Cardiac septum (tissue), 1 donor: ENCODE measurements at places on chromosomes 4 and X. TPM values are rescaled to one million over a fixed set of nuclear protein-coding genes. Genes with fewer than 3 reads are reported as not detected.

DNA sequence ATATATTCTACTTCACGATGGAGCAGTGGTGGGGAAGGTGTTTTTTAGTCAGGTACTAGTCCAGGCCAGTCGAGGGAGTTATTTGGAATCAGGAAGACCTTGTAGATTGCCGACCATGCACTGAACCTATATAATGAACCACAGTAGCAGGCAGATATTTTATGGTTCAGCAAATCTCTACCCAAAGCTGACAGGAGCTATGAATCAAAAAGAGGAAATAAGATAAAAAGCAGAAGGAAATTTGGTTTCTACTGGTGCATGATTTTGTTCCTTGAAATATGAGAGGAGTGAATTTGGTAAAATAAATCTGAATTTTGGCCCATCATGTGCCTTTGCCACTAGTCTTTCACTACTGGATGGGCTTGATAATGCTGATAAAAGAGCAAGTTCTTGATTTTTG is 924.3 kb upstream of the DIAPH2 start:
- DNase-seq = no peak

- no peak for DNase-seq
Measured at GRCh38 chrX:43375136-43375535, 281.0 kb upstream of the MAOA start.

DNA sequence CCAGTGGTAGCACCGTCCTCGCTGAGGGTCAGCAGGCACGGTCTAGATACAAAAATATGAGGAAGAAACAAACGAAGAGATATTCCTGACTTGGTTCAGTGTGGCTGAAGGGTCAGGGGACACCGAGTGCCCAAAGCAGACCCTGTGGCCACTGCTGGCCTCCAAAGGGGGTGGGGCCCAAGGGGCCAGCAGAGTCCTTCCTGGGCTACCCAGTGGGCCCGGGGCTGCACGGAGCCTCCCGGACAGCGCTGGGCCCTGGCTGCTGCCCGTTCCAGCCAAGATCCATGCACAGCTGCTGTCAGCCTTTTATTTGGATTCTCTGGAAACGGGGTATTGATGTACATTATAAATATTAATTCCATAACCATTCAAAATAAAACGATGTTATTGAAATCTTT is 20.4 kb downstream of the NELFA start:
- DNase-seq = no peak

DNA sequence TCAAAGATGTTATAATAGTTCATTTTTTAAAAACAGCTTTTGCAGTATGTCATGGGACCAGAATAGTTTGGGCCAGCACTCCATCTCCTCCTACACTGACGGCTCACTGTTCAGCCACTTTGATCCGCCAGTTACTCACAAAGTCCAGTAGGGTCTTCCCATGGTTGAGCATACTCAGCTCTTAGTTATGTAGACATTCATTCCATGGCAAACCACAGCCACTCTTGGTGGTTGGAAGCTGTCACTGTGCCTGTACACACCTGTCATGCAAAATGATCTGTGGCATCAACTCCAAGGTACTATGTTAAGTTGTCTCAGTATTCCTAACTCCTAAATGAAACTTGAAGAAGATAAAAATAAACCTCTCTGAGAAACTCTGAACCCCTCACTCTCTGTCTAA is 127.2 kb downstream of the NR3C2 start:
- DNase-seq = no peak

DNA sequence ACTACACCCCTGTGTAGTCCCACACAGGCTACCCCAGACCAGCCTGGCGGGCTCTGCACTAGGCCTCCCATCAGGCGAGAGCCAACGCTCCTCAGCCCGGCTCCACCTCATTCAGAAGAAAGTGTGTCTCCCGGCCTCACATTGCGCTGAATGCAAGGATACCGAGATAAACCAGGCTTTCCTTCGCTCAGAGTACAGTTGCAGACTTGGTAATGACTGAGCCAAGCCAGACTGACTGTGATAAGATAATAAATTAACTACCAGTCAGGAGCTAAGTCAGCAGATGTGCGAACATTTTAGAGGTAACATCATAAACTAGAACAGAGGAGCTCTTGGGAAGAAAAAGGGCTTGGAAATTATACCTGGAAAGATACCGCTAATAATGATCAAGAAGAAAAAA is 397.6 kb downstream of the TRIML1 start:
- DNase-seq = no peak

- DNase-seq = no peak
Measured at GRCh38 chrX:68703846-68704245, 56.4 kb downstream of the STARD8 start.

GRCh38 chrX:11786862-11787261 is 28.8 kb downstream of the MSL3 start:
- DNase-seq = no peak

DNA sequence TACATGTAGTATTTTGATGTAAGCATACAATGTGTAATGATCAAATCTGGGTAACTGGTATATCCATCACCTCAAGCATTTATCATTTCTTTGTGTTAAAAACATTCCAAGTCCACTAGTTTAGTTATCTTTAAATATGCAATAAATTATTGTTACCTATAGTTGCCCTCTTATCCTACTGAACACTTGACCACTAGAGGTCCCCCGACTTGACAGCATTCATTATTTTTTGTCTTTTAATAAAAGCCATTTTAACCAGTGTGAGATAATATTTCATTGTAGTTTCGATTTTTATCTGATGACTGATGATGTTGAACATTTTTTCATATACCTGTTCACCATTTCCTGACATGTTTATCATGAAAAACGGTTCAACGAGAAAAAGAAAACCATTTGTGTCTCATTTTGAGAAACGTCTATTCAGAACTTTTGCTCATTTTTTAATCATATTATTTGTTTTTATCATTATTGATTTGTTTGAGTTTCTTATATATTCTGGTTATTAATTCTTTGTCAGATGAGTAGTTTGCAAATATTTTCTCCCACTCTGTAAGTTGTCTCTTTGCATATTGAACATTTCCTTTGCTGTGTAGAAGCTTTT is 199.0 kb upstream of the CXXC4 start:
- DNase-seq = no peak

DNA sequence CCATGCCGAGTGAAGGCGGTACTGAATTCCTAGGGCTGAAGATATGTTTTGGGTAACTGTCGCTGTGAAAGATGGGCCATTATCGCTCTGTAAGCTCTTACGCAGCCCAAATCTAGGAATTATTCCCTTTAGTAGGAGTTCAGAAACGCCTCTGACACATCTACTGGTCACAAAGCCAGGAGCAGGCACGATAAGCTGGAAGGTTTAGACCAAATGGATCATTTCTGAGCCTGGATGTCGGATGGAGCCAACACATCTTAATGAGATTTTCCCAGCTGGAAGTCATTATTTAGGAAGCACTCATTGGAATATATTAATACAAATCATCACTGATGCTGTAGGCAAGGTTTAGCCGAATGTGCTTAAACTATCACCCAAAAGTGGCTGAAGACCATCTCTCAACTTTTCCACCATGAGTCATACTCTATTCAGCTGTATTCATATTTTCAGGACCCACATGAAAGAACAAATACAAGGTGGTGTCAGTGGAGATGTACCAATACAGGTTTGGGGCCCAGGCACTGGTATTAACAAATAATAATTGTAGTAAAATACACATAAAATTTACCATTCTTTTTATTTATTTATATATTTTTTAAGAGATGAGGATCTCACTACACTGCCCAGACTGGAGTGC is 34.2 kb upstream of the ATRX start:
- no peak for DNase-seq

DNA sequence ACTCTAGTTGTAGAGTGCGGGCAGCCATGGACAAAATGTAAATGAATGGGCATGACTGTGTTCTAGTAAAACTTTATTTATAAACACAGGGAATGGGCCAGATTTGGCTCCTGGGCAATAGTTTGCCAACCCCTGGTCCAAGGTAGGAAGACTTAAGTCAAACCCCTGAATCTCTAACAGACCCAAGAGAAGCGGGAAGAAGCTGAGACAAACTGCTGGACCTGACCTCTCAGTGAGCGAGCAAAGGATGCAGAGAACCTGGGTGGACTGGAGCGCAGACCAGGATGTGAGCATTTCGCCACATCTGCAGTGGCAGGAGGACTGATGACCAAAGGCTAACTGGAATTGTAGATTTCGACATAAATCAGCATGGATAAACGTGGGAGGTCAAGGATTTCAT is 201.6 kb downstream of the STIM2 start:
- DNase-seq = no peak

LYAR gene
- total RNA-seq = 21.2 TPM

CLGN gene
- 44.7 TPM for total RNA-seq

DMP1 gene
- not detected for total RNA-seq

MAOA gene
- 68.9 TPM for total RNA-seq
